Skin of body (tissue), 3 donors: ENCODE measurements at places on chromosomes 6 and 20. TPM values are rescaled to one million over a fixed set of nuclear protein-coding genes. Genes with fewer than 3 reads are reported as not detected.

Gene PRDM13
- not detected for total RNA-seq

- DNase-seq: peak; percentile 50
These were observed 51.9 kb downstream of the GCLC start for GRCh38 chr6:53492860-53493634.

DNA sequence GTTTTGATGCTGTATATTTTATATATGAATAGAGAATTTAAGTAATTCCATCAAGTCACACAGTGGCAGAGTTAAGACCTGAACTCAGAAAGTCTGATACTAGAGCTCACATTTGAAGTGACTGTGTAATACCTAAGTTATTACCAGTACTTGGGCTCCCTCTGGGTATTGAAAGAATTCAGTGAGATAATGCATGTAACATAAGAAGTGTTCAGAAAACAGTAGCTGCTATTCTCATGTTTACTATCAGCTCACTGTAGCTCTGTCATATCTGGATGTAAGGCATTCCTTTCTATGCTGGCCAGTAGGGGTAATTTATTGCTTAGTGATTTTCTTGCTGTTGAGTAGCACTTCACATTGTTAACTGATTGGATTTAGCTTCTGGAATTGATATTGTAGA, 44.6 kb downstream of the NKX2-4 start:
- no peak for DNase-seq

- no peak for DNase-seq
These were observed 4.8 kb upstream of the RBPJL start for GRCh38 chr20:45301824-45302271.

Gene COL19A1
- total RNA-seq: 2.3 TPM

DNA sequence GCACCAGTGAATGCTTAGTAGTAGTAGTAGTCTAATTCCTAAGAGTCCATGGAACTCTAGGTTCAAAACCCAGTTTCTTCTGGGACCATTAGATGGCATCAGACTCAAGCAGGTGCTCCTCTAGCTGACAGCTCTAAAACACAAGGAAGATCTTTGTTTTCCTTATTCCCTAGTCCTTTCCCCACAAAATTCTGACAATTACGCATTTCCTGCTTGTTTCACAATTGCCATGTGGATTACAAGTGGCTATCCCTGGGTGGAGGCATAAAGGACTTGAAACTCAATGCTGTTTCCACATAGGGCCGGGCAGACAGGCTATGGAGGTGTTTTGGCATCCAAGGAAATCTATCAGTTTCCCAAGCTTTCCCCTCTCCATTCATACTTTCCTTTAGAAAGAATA, 9.2 kb upstream of the HLA-DOB start:
- DNase-seq: no peak

GRCh38 chr6:1001655-1002349, 308.9 kb upstream of the EXOC2 start:
- DNase-seq: no peak

- DNase-seq: no peak
These were observed 77.4 kb upstream of the CST7 start for GRCh38 chr20:24871480-24872213.

- no peak for DNase-seq
These were observed 259.9 kb upstream of the SASH1 start for GRCh38 chr6:148082696-148083095.

Gene MYBL2
- 4.2 TPM for total RNA-seq

DNA sequence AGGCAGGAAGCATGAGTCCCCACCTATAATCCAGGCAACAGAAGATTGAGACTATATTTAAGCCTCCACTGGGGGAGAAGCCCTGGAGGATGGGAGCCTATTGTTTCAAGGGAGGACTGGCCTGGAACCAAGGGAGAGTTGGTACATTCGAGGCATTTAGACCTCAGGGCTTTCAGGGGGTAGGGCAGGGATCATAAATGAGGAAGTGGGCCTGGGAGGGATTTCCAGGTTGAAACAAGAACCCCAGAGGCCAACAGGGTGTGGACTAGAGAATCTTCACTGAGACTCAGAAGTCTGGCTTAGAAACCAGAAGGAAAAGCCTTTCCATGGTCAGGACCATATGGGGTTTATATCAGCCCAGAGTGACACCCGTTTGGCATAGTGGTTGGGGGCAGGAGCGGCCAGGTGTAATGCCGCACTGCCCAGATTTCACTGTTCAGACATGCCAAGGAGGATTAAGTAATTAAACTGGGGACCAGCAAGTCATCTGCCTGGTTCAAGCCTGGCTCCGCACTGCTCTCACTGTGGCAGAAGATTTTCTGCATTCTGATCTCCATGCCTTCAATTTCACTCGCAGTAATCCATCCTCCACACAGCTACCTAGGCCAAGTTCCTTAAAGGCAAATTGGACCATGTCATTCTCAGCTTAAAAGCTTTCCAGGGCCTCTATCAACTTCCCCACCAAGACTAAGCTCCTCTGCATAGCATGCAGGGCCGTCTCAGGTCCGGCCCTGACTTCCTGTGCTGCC, 17.8 kb downstream of the LRFN2 start:
- no peak for DNase-seq

Gene CST1
- total RNA-seq: not detected

Gene NKX2-4
- not detected for total RNA-seq

DNA sequence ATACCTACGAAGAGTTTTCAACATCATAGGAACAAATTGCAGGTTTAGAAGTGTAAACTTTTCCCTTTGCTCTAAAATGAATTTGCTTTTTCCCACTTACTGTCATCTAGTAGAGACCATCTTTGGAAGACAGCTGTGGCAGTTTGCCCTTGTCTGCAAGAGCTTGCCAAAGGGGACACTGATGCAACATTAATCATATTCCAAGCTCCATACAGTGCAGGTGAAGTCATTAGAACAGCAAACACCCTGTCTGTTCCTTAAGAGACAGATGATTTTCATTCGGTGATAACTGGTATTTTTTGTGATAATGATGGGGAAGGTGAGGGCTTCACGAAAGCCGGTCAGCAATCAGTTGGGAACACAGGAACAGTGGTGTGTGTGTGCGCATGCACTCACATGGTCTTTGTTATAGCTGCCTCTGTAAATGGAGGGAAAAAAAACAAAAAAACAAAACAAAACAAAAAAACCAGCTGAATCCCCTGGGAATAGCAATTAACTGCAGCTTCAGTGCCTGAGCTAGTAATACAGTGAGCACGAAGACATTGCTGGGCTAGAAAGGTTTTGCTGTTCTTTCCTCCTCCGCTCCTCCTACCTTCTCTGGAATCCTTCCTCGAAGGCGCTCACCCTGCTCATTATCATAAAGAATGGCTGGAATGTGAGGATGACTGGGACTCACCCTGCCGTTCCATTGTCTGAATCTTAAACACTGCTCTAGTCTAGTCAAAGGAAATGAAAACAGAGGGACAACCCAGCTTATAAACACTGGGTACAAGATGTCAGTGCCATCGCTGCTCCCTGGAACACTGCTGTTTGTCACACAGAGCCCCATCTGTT, 35.2 kb upstream of the KIF13A start:
- no peak for DNase-seq

- peak; percentile 94 for DNase-seq
These were observed 674.6 kb upstream of the MARCKS start for GRCh38 chr6:113182370-113183141.
